Thoracic aorta (tissue), 2 donors: ENCODE measurements at places on chromosomes 6 and 20. TPM values are rescaled to one million over a fixed set of nuclear protein-coding genes. Genes with fewer than 3 reads are reported as not detected.
A peak's percentile ranks its signal among the peaks of the same experiment; 100 is the strongest.

GRCh38 chr6:83511901-83512681, at the start of gene PRSS35:
Gene PRSS35, plus strand, starts transcription at chr6:83512534. Its CDS starts 10,908 bp downstream, at chr6:83523442.
- H3K4me1 ChIP-seq = peaks cover 26% of the 10 kb centered on the region
- H3K27ac ChIP-seq = peak within 1 kb of the TSS; percentile 71
- no peaks in the 10 kb centered on the region for H3K27me3 ChIP-seq
- peak within 1 kb of the TSS; percentile 79 for H3K4me3 ChIP-seq
- DNase-seq = no peak
- no peaks in the 10 kb centered on the region for H3K36me3 ChIP-seq

BMP2 gene
- total RNA-seq = 8.3 TPM

- no peak overlapping the region for H3K4me3 ChIP-seq
- DNase-seq = no peak
- H3K4me1 ChIP-seq = no peaks in the 10 kb centered on the region
- no peak overlapping the region for H3K27ac ChIP-seq
- H3K36me3 ChIP-seq = no peaks in the 10 kb centered on the region
- H3K27me3 ChIP-seq = no peaks in the 10 kb centered on the region
Measured at GRCh38 chr6:14232889-14233288, 115.3 kb downstream of the CD83 start.

DNA sequence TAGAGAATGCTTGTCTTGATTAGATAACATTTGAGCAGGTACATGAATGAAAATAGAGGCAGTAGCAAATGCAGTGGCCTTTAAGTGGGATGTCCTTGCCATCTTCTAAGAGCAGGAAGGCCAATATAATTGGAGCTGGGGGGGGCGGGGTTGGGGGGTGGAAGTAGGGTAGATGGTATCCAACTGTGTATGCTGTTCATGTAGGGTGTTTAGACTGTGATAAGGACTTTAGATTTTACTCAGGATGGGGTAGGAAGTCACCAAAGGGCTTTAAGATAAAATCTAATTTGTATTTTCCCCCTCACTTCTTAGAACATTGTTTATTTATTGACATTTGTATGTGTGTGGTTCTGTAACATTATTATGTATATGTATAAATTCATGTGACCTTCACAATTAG, 12.0 kb downstream of the TAB2 start:
- no peak overlapping the region for H3K27ac ChIP-seq
- H3K4me1 ChIP-seq = peaks cover 72% of the 10 kb centered on the region
- H3K27me3 ChIP-seq = no peaks in the 10 kb centered on the region
- H3K36me3 ChIP-seq = no peaks in the 10 kb centered on the region

DNA sequence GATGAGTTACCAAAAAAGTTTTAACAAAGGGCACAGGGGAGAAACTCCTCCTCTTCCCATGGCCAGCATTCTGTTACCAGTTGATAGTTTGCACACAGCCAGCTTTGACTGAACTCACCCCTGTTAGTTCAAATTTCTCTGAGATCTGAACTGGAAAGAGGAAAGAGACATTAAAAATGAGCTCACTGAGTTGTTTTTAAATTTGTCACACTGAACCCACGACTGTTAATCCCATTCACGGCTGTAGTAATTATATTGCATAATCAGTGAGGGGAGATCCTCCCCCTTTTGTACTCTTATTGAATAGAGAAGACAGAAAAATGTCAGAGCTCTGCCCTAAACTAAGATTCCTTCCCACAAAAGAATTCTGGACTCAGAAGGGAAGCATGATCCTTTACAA, 17.5 kb upstream of the DSP start:
- no peaks in the 10 kb centered on the region for H3K27me3 ChIP-seq
- H3K4me3 ChIP-seq = no peak overlapping the region
- no peak overlapping the region for H3K27ac ChIP-seq

GRCh38 chr20:59724457-59725366, 120.4 kb downstream of the PHACTR3 start:
- no peaks in the 10 kb centered on the region for H3K27me3 ChIP-seq
- H3K27ac ChIP-seq = no peak overlapping the region
- H3K36me3 ChIP-seq = no peaks in the 10 kb centered on the region
- DNase-seq = no peak
- no peak overlapping the region for H3K4me3 ChIP-seq
- H3K4me1 ChIP-seq = no peaks in the 10 kb centered on the region
